Colonic mucosa (tissue), 4 donors: ENCODE measurements at places on chromosomes 7 and 10.

- no peak for DNase-seq
Observed at GRCh38 chr7:102974366-102975236, 61.8 kb downstream of the LRRC17 start.

DNA sequence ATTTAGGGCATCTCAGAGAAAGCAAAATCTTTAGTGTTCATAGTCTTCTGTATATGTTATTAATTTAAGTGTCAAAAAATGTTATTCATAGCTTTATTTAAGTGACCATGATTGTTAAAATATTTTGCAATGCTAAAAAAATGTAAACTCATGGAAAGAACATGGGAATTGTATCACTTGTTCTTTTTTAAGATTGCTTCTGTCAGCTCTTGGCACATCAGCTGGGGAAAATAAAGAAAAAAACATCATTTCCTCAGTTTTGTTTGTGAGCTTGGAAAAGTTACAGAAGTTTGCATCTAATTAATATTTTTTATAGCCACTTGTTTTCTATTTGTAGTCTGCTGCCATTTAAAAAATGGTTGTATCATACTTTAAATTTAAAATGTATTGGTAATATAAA lies 285.9 kb upstream of the CSTF2T start:
- no peak for DNase-seq

DNA sequence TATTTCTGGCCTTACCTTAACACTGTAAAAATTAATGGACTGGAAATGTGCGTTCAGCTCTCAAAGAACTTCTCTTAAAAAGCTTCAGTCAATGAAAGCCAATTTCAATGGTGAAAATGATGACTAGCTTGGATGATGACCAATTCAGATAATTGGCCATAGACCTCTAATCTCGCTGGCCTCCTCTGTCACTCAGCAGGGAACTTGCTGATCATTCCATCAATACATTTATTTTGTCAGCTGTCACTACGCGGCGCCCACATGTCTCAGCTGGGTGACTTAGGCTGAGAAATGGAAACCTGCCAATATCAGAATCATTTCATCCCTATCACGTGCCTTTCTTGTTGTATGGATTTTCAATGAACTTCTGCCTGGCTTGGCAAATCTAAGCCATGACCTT lies 673.0 kb upstream of the AUTS2 start:
- DNase-seq = no peak

DNA sequence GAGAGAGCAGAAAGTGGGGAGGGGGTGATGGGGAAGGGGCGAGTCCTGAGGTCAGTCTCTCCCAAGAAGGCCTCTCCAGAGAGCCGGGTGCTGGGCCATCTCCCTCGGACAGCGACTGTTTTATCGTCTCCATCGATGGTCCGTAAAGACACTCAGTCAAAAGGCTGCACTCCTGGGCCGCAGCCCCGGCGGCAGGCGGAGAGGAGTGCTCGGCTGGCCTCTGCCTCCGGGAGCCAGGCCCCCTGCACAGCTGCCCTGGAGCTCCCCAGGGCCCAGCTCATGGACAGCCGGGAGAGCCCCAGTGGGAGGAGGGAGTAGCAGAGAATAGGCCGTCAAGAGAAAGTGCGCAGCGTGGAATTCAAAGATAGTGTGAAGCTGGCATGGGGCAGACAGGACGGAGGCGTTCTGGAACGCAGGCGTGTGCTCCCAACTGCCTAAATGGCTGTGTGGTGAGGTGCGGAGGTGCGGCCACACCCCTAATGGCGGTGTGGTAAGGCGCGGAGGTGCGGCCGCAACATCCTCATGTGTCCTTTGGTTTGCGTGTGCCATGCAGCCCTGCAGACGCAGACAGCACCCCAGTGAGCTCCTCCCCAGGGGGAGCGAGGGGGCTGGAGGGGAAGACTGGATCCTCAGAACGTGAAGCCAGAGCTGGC lies 477.5 kb upstream of the FOXK1 start:
- DNase-seq = no peak

DNA sequence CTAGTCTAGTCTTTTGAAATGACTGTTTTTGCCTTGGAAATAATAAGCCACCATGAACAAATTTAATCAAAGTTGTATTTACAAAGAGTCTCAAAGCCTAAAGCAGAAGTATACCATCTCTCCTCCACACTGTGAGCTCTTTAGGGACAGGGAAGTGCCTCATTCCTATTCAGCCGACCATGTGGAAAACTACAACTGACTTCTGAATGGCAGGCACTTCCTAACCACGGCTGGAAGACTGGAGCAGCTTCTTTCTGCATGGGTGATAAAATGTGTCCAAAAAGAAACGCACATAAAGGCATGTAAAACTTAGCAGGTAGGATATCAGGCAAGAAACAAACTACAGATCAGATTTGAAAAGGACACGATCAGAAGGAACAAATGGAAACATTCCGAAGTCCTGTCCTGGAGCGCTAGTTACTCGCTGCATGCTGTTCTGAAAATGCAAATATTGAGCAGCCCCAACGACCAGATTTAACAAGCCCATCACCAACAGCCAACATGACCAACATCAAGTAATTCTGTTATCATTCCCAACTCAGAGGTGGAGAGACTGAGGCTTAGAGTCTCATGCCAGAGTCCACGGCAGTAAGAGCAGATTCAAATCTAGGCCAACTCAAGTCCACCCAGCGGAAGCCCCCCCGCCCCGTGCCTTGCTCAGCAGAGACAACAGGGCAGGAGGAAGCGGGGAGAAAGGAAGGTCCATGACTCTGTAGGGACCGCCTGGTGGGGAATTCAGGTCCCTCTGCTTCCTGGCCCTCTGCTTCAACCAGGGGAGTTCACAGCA lies 26.5 kb downstream of the CTBP2 start:
- no peak for DNase-seq

DNA sequence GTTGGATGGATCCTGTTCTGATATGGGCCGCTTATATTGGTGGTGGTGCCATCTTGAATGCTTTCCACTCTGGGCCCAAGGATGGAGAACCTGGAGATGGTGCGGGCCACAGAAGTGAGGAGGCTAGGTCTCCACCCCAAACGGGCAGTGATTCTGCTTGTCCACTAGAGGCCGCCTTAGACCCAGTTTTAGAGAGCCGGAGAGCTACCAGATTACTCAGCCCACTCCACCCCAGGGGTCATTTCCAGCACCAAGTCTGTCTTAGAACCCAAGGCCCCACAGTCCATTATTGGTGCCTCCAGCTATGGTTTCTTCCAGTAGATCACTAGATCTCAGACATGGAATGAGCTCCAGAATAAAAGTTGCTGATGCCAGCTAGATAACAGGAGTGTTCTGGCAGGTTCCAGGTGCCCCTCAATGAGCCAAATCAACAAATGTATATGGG lies 11.8 kb upstream of the CAMK2G start:
- peak; percentile 83 for DNase-seq

DNA sequence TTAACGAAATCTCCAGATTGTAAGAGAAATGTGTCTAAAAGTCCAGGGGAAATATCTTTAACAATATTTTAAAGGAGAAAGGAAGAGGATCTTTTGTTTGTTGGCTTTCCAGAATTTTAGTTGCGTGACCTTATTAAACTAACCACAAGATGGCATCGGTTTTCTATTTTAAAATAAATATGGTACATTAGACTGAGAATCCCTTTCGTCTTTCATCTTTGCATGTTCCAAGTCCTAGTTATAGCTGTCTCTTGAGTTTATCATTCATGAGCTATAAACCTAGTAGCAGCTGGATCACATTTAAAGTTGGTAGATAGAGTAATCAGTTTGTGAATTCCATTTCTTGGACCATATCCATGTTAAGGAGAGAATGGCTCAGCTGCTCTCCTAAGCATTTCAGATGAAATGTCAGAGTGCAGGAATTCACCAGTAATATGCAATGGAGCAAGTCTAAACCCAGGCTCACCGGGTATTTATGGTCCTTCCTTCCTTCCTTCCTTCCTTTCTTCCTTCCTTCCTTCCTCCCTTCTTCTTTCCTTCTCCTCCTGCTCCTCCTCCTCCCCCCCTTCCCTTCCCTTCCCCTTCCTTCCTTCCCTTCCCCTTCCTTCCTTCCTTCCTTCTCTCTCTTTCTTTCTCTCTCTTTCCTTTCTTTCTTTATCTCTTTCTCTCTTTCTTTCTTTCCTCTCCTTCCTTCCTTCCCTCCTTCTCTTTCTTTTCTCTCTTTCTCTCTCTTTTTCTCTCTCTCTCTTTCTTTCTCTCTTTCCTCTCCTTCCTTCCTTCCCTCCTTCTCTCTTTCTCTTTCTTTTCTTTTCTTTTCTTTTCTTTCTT lies 57.8 kb upstream of the RAB18 start:
- DNase-seq = no peak

DNA sequence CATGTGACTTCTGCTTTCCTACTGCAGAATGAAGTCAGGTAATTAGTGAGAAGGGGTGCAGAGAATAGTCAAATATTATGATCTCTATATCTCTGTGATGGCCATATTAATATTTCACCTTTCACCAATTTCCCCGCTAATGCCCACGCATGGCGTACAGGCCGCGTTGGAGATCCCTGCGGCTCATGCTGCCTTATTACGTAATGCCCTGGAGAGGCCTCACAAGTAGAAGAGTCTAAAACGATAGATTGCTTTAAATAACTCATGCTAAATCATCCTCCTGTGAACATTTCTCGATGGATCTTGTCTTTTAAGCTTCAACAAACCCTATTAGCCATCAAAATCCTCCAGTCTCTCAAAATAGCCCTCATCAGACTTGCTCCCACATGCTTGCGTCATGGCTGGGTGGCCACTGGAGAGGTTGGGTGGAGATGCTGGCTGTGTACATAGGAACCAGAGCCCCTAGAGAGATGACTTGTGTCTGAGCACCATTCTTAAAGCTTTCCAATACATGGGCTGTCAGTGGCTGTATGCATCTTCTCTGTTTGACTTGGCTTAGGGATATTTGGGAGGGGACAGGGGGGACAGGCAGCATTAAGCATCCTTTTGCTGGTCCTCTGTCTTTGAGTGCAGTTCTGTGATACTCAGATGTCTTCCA lies 79.5 kb upstream of the INSYN2A start:
- no peak for DNase-seq

DNA sequence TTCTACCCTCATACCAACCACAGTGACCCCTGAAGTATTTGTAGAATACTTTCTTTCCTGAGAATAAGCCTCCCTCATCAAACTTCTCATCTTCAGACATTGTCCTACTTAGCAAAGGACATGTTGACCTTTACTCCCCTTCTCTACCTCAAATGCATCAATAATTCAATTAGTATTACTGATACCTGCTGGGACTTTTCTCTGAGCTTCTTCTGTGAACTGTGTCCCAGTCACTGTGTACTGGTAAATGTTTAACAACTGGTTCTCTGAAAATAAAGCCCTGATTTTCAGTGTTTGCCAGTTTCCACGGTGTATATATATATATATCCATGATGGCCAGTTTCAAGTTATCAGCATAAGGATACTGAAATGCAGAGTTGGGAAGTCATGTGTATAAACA lies 12.2 kb downstream of the PANK1 start:
- DNase-seq = no peak

DNA sequence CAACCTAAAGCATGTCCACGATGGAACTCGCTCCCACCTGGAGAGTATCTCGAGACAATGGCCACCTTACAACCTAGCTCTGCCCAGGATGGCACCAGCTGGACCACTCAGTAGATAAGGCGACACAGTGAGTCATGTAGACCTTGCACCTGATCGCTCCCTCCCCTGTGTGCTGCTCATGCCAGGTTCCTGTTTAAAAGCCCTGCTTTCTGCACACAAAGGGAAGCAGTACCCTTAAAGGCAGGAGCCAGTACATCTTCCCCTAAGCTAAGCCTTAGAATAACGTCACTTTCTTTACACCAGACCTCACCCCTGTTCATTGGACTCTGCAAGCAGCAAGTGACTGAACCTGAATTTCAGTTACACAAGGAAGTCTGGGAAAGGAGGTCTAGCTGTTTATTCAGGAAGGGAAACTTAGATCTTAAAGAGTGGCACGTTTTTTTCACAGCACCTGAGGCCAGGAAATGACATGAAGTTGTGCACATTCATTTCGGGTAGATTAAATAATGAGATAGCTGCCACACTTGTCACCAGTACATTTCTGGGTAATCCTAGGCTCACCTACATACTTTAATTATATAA lies 117.9 kb downstream of the MTPAP start:
- no peak for DNase-seq

DNA sequence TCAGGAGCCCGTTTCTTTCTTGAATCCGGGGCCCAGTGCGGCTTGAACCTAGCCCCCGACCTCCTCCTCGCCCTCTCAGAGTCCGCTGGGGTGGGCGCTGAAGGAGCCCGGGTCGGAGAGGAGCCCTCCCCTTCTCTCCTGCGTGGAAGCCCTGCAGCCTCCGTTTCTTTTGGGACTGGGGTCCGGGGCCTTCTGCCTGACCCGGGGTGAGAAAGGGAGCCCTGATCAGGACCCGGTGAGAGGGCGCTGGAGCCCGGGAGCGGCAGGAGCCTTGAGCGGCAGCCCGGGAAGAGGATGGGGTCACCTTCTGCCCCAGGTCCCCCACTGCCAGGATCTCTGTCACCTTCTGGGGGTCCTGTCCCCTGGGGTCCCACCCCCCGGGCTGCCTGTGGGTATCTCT lies 162.3 kb downstream of the ZNF33B start:
- DNase-seq = no peak

GRCh38 chr10:112159469-112159868 lies 24.1 kb downstream of the GPAM start:
- no peak for DNase-seq

DNA sequence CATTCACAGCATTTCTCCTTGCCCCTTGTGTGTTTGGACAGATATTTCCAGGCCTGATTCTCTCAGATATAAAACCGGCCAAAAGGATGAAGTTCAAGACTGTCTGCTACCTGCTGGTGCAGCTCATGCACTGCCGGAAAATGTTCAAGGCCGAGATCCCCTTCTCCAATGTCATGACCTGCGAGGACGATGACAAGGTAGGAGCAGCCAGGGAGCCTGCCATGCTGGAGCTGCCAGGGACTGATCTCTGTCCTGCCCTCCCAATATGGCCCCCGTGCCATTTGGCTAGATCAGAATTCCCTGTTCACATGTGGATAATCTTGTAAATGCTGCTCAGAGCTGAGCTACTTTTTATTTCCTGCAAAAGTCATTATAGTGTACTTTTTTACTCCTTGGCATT lies 87.8 kb downstream of the ADCY1 start:
- DNase-seq = peak; percentile 3
